B cell (primary cell): ENCODE measurements at places on chromosomes 2 and 18. TPM values are rescaled to one million over a fixed set of nuclear protein-coding genes. Genes with fewer than 3 reads are reported as not detected.

GRCh38 chr2:131413148-131413747 is 49.3 kb upstream of the RAB6D start:
- DNase-seq: peak; percentile 64
- H3K36me3 ChIP-seq: no peaks in the 10 kb centered on the region
- H3K27me3 ChIP-seq: no peaks in the 10 kb centered on the region
- H3K4me1 ChIP-seq: no peaks in the 10 kb centered on the region
- H3K4me3 ChIP-seq: no peak overlapping the region

GRCh38 chr18:44974174-44974573 is 293.5 kb downstream of the SETBP1 start:
- H3K27ac ChIP-seq: no peak overlapping the region
- H3K4me1 ChIP-seq: no peaks in the 10 kb centered on the region
- no peak for DNase-seq
- H3K36me3 ChIP-seq: peaks cover 18% of the 10 kb centered on the region
- H3K4me3 ChIP-seq: no peak overlapping the region
- H3K27me3 ChIP-seq: no peaks in the 10 kb centered on the region

DNA sequence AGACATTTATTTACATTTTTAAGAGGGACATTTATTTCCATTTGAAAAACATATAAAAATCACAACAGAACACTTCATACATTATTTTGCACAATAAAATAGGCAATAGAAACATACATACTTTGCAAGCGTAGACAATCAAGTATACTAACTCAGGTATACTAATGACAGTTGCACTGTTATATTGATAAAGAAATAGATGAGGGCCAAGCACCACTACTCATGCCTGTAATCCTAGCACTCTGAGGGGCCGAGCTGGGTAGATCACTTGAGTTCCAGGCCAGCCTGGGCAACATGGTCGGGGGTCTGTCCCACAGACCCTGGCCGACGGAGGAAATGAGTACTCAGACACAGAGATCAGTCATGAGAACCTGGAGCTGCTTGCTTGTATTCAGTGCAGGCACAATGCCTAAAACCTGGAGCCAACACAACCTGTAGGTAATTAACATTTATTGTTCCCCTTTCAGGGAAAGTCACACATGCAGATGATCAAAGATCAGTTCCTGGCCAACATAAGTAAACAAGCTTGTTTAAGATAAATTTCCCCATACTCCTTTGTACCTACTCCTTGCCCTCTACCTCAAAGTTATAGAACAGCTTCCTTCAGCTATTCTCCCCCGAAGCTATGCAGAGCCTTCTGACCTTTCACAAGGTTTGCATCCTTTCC is 1960.2 kb downstream of the SUCLG1 start:
- H3K27ac ChIP-seq: no peak overlapping the region
- no peak for DNase-seq
- no peaks in the 10 kb centered on the region for H3K27me3 ChIP-seq
- H3K36me3 ChIP-seq: no peaks in the 10 kb centered on the region

DNA sequence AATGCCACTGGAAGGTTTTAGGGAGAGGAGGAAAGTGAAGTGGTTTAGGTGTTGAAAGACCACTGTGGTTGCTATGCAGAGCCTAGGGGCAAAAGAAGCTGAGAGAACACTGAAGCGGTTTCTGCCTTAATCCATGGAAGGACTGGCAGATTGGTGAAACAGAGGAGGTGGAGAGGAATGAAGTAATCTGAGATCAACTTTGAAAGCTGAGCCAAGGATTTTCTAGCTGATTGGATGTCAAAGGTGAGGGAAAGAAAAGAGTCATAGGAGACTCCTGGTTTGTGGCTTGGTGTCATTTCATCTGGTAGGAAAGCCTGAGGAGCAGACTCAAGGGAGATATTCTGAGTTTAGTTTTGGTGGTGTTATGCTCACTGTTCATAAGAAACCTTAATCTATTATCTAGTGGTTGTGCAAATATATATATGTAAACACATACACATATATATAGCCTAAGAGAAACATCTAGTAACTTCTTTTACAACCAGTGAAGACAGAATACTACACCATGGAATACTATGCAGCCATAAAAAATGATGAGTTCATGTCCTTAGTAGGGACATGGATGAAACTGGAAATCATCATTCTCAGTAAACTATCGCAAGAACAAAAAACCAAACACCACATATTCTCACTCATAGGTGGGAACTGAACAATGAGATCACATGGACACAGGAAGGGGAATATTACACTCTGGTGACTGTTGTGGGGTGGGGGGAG is 134.1 kb upstream of the CREB1 start:
- no peaks in the 10 kb centered on the region for H3K4me1 ChIP-seq
- no peak overlapping the region for H3K4me3 ChIP-seq
- no peaks in the 10 kb centered on the region for H3K27me3 ChIP-seq
- no peaks in the 10 kb centered on the region for H3K36me3 ChIP-seq

DNA sequence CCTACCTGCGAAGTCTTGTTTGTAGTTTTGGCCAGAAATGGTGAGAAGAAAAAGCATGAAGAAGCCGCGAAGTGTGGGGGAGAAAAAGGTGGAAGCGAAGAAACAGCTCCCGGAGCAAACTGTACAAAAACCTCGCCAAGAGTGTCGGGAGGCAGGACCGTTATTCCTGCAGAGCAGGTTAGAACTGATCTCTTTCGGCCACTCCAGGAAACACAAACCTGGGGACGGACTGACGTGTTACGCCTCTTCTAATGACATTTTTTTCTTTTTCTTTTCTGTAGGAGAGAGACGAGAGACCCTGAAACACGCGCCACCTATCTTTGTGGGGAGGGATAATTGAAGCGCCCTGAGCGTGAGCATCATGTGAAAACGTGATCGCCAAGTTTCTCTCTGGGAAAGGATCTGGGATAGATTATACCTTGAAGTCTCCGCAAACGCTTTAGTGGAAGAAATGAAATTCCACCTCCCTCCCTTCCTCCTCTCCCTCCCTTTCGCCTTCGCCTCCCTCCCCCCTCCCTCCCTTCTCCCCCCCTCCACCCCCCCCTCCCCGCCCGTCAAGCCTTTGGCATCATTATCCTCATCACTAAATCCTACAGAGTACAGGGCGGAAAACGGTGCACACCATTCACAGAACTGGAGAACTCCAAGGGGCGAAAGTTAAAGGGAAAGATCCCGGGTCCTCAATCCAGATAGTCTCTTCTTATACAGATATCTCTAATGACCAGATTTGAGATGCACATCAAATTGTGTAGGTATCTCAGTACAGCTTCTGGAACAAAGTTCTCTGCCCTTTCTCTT is at the start of gene ZEB2:
TSS of gene ZEB2 (minus strand) at position 186 of the 798 bp plus-strand sequence. CDS start 2,769 bp downstream, outside the sequence.
- peaks cover 2% of the 10 kb centered on the region for H3K36me3 ChIP-seq
- peaks cover 45% of the 10 kb centered on the region for H3K4me1 ChIP-seq
- H3K27ac ChIP-seq: peak within 1 kb of the TSS; percentile 92
- no peaks in the 10 kb centered on the region for H3K27me3 ChIP-seq
- peak; percentile 82 for DNase-seq

- no peaks in the 10 kb centered on the region for H3K36me3 ChIP-seq
- H3K27ac ChIP-seq: no peak overlapping the region
- DNase-seq: no peak
- H3K27me3 ChIP-seq: no peaks in the 10 kb centered on the region
- no peaks in the 10 kb centered on the region for H3K4me1 ChIP-seq
- no peak overlapping the region for H3K4me3 ChIP-seq
These were observed 299.9 kb downstream of the CCDC74A start for GRCh38 chr2:131827481-131828163.

The MREG gene
- 5.7 and 6.3 TPM in 2 replicates for total RNA-seq

The CAPG gene
- 179 and 210 TPM in 2 replicates for total RNA-seq

The SLC4A5 gene
- total RNA-seq: 9.7 and 12.3 TPM in 2 replicates

The PPP1CB gene
- total RNA-seq: 152 and 161 TPM in 2 replicates
